Hematopoietic multipotent progenitor cell treated with erythropoietin and hydrocortisone succinate and interleukin-3 and kit ligand, for 4 days (in vitro differentiated cells): ENCODE measurements at places on chromosomes 13 and 19.

GRCh38 chr19:1421218-1421957, 14.0 kb downstream of the DAZAP1 start:
- no peak for DNase-seq

GRCh38 chr13:113996081-113996911, 22.4 kb upstream of the C13orf46 start:
- DNase-seq = no peak

GRCh38 chr13:107801621-107802020, 413.7 kb downstream of the LIG4 start:
- no peak for DNase-seq

DNA sequence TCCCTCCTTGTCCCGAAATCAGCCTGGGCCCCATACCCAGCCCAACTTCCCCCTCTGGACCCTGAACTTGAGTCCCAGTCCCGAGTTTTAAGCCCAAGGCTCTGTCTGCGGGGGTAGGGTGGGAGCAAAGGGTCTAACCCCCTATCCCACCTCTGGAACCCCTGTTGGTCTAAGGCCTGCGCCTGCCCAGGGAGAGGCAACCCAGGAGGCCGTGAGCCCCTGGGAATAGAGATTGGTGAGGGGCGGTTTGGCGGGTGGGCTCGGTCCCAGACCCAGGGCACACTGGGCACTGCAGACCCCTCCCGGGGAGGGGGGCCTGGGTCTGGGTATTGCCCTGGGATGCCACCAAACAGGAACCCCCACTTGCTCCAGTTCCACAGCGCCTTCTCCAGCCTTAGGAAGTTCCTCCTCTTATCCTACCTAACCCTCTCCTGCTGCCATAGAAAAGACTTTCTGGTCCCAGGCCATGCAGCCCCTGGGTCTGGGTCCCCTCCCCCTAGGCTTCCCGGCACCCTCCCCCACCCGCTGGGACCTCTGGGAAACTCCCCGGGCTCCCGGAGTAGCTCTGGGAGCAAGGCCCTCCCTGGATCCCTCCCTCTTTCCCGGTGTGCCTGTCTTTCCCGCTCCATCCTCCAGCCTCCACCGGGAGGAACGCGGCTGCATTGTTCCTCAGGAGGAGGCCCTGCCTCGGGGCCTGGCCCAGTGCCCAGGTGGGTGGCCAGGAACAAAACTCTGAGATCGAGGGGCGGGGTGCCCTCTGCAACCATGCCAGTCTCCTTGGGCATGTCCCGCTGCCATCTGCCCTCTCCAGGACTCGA, 33.6 kb upstream of the NANOS3 start:
- DNase-seq = no peak

DNA sequence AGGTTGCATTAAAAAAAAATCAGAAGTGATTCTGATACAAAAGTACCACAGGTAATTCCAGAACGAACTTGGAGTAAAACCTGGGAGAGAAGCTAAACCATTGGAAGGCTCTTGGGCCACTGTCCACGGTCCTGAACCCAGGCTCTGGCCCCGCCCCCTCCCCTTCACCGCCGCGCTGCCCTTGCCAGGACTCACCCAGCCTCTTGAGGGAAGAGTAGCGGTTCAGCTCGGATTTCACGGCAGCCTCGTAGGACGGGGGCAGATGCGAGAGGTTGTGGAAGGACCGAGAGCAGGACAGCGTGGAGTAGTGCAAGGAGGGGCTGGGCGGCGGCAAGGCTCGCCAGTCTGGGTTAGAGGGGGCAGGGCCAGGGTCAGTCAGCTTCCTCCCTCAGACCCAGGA, 5.7 kb downstream of the SHISA7 start:
- peak; percentile 88 for DNase-seq

DNA sequence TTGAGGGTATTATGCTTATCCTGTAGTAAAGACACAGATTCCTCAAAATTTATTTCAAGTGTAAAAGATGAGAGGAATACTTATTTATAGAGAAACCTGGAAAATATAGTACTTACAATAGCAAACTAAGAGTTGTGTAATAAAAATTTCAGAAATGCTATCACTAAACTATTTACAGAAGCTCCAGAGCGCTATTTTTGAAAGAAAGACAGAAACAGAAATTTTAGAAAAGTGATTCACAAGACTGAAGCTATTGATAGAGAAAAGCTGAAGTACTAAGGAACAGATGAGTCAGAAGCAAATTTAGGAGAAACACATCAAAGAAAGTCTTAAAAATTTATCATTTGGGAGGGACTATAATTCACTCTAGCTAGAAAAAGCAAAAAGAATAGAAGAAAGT, 1174.2 kb downstream of the DIAPH3 start:
- DNase-seq = no peak

DNA sequence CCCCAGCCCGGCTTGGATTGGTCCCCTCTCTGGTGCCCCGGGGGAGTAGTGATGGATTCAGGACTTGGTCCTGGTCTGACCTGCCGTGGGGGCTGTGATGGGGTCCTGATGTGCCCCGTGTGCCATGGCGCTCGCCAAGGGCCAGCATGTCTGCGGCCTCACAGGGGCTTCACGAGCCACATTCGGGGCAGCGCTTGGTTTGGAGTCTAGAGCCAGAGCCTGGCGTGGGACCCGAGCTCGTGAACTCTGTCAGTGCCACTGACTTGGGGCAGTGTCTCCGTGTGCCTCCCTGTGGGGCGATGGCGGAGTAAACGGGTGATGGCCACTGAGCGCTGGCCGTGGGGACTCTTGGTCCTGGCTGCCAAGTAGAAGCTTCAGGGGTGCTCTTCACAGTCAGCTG, 17.1 kb downstream of the KDM4B start:
- DNase-seq = no peak

GRCh38 chr13:110950819-110951570, 36.1 kb upstream of the ANKRD10 start:
- no peak for DNase-seq

- DNase-seq = no peak
Observed at GRCh38 chr19:42166316-42166715, 34.1 kb upstream of the POU2F2 start.

DNA sequence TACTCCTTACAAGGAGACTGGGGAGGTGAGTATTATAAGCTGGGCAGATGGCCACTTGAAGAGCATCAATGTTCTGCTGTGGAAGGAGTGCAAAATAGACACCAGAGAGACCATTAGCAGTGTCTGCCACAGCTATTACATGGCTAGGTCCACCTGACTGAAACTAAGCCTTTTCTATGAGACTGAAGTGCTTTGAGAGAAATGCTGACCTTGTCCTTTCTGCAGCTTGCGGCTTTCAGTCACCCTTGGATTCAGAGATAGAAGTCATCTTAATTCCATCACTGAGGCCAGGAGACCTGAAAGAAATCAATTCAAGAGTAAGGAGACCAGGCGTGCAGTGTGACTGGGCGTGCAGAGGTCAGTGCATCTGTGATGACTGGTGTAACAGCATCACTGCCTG, 1.3 kb upstream of the ZFP28 start:
- DNase-seq = no peak

DNA sequence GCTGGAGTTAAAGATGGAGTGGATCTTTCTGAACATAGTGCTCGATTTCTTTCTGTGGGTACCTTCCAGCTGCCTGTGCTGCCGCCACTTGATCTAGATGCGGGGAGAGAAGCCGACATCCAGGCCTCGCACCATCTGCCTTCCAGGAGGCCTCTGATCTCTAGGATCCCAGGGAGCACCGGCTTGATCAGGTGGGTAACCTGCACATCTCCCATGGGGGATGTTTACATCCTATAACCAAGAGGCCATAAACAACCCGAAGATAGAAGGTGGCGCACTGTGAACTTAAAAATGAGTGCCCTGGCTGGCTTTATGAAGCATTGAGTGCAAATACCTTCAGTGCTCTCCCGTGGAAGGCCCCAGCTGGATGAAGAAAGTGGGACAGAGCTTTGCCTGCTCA, at the start of gene C13orf42:
Gene C13orf42, minus strand, starts transcription at position 101 of the 400 bp plus-strand sequence. Its CDS starts 65 bp downstream, at position 36.
- no peak for DNase-seq

GRCh38 chr13:78121459-78122348, 203.1 kb upstream of the EDNRB start:
- DNase-seq = peak; percentile 89

- no peak for DNase-seq
Observed at GRCh38 chr13:36133950-36134626, 2.9 kb upstream of the DCLK1 start.

GRCh38 chr19:29325241-29325975, 112.5 kb upstream of the UQCRFS1 start:
- no peak for DNase-seq

DNA sequence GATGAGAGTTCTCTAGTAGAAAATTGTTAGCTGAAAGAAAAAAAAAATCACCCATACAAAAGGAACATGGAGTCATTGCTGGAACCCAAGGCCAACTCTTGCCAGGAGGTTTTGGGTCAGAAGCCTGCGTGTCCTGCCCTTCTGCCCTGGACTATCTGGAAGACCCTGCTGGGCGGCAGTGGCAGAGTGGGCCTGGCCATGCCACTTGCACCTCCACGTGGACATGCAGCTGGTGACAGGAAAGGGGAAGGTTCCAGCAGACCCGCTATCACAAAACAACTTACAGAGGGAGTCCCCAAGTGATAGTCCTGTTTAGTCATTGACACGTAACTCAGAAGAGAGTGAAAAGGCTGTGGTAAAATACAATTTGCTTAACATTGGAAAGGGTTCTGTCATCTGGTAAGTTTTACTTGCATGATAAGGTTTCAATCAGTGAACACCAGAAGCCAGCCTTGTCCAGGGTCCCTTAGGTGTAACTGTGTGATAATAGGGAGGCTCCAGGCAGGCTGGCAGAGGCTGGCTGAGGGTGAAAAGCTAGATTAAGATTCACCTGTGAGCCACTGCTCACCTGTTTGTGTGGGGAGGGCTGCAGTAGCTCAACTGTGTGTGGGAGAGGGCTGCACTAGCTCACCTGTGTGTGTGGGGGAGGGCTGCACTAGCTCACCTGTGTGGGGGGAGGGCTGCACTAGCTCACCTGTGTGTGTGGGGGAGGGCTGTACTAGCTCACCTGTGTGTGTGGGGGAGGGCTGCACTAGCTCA, 47.8 kb downstream of the COL4A2 start:
- DNase-seq = peak; percentile 34

DNA sequence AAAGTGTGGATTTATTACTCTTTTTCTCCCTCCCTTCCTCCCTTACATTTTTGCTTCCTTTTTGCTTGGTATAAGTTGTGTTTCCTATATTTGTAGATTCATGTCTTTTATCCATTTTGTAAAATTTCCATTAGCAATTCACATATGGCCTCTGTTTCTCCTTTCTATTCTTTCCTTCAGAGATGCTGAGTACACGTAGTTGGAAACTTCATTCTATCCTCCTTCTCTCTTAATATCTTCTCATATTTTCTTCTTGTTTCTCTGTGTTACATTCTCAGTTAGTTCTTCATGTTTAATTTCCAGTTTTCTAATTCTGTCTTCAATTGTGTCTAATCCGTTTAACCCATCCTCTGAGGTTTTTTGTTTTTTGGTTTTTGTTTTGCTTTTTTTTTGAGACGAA, 188.9 kb downstream of the ZIC5 start:
- DNase-seq = no peak

GRCh38 chr19:28019901-28020300, 1193.0 kb downstream of the UQCRFS1 start:
- DNase-seq = no peak

GRCh38 chr13:26247011-26247410, 6.9 kb upstream of the CDK8 start:
- no peak for DNase-seq

- DNase-seq = peak; percentile 16
Observed at GRCh38 chr13:80359778-80360452, 19.0 kb upstream of the SPRY2 start.

DNA sequence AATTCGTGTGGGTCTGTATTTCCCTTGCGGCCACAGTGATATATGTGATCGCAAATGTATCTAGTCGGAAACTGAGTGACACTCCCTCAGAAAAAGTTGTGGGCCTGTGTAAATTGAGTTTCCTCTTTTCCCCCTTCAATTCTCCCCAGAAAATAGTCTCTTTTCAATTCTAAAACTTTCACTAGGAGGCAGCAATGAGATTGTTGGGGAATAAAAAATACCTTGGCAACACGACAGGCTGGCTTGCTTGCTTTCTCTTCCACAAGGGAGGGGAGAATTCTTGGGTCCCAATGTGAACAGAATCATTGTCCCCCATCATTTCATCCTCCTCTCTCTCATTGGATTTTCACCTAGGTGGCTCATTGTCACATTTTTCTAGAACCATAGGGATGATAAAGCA, 3.7 kb upstream of the SOX21 start:
- peak; percentile 62 for DNase-seq

GRCh38 chr13:58907347-58907746, 1256.4 kb downstream of the DIAPH3 start:
- DNase-seq = no peak

- no peak for DNase-seq
Observed at GRCh38 chr19:44282846-44283245, 22.0 kb downstream of the ZNF235 start.

DNA sequence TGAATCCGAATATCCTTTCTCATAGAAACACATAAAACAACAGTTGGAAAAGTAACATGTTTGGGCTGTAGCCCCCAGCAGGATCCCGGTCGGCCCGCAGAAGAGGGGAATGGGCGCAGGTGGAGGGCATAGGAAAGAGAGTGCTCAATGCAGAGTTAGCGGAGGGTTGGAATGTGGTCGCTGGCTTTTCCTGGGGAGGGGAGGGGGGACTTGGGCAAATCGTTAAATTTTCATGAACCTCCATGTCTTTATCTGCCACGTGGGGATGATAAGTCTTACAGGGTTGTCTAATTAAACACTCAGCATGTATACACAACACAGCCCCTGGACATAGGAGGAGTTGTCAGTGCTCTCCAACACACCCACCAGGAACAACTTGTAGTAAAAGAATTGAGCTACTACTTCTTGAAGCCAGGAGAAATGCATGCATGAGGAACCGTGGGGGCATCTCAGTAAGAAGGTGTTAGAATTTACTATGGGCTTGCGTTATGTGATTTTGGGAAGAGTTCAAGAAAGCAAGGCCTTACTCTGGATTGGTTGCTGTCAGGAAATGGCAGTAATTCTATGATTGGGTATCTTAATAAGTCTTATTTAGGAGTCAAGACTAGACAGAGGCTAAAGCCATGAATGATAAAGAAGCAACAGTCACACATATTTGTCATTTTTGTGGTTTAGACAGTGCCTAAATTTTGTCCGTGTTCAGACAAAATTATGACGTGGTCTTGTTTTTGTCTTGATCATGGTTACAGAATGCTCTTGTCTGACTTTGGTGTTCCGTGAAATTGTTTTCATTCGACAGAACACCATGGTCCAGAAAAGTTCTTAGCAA, 671 bp upstream of the SLC46A3 start:
- peak; percentile 39 for DNase-seq
